Ovary (tissue), 10 donors: ENCODE measurements at places on chromosomes 1 and 21.

- peak; percentile 75 for DNase-seq
Measured at GRCh38 chr1:203340112-203340790, 10.7 kb downstream of the FMOD start.

- DNase-seq, result no peak
Measured at GRCh38 chr1:29782846-29783507, 546.7 kb downstream of the PTPRU start.

DNA sequence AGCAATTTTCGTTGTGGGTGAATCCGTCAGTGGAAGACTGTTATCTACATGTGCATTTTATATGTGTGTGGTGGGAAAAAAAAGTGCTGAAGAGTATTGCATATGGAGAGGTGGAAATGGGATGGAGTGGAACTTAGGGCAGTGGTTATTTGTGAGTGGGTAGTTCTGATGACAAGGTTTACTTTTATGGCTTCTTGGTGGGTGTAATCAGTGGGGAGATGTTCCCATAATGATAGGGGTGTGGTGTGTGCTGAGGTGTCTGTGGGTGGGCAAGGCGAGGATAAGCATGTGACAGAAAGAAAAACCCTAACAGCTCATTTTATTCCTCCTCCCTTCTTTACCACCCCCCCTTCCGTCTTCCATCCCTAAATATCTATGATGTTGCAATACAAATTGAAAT lies 288.1 kb downstream of the NUF2 start:
- DNase-seq, result no peak

- DNase-seq, result no peak
Measured at GRCh38 chr21:27772816-27773215, 805.9 kb upstream of the ADAMTS5 start.

GRCh38 chr1:114979278-114979891 lies 50.2 kb upstream of the TSHB start:
- DNase-seq, result no peak

DNA sequence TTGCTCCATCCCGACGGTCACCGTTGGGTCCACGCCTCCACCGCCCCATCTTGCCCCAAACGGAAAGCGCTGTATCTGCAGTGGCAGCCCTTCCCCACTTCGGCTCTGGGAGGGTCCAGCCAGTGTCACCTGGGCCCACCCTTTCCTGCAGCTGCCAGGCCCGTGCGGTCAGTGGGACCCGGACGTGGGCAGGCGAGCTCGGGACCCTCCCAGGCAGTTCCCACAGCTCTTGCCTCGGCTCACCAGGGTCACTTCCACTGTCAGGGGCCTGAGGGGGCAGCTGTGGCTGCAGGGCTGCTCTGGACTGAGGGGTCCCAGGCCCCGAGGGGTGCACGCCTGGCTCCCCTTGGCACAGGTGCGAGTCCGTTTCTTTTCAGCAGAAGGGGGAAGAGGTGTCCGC lies 80.7 kb downstream of the SKI start:
- DNase-seq, result no peak

- no peak for DNase-seq
Measured at GRCh38 chr21:37783016-37783415, 133.2 kb downstream of the KCNJ6 start.

- DNase-seq, result no peak
Measured at GRCh38 chr1:85134583-85135391, 66.0 kb downstream of the SYDE2 start.

GRCh38 chr1:155064111-155064831 lies 731 bp downstream of the EFNA4 start:
- no peak for DNase-seq

DNA sequence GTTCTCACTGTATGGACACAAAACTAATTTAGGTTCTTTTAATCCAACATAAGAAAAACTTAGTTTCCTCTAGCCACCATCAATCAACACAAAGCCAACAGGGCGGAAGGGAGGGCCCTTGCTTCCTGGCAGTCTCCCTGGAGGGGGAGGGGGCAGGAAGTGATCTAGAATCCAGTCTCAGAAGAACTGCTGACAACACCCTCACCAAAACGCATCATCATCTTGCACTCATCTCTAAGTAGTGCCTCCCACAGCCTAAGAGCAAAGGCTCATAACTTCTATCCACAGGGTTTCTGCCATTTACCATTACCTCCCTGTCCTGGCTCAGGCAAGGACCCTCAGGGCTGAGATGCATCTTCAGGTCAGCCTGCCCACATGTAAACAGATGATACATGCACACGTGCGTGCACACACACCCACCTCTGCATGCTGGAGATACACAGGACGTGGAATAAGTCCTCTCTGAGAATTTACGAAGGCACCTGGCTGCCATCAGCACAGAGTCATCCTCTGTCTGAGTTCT lies 20.5 kb downstream of the HIVEP3 start:
- no peak for DNase-seq

DNA sequence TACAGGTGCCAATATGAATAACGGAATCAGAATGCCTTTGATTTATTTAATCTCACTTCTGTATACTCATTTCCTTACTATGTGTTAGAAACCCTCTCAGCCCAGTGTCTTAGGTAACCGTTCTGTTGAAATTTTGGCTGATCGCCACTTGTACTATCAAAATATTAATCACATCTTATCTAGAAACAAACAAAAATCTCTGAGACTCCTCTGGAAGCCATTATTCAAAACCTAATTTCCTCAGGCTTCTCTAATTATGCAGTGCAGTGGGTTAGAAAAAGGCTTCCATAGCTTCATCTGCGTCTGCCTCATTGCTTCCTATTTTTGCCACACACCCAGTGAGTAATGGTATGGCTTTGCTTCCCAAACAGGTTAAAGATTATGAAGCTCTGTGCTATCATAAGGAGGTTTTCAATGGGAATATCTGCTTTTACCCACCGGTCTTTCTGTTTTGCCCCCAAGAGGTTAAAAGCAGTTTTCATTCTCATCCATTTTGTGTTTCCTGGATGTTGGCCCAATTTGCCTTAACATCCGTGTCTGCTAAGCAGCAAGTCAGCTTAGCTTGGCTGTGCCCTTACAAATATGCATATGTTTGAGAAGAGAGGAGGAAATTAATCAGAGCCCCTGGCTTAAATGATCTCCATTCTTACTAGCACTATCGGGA lies 129.6 kb downstream of the RYR2 start:
- no peak for DNase-seq

GRCh38 chr1:88275259-88275862 lies 408.7 kb upstream of the PKN2 start:
- DNase-seq, result no peak

DNA sequence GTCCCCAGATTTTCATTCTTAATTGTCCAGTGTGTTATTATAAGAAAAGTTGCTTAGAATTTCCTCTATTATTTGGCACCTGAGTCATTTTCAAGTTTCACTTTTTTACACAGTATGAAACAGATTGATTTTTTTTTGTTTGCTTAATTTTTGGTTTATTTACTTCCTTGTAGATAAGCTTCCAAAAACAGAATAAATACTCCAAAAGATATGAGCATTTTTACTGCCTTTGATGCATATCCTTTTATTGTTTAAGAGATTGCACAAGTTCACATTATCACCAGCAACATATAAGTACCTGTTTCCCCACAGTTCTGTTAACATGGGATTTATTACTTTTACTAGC lies 36.3 kb upstream of the AHCYL1 start:
- DNase-seq, result no peak

DNA sequence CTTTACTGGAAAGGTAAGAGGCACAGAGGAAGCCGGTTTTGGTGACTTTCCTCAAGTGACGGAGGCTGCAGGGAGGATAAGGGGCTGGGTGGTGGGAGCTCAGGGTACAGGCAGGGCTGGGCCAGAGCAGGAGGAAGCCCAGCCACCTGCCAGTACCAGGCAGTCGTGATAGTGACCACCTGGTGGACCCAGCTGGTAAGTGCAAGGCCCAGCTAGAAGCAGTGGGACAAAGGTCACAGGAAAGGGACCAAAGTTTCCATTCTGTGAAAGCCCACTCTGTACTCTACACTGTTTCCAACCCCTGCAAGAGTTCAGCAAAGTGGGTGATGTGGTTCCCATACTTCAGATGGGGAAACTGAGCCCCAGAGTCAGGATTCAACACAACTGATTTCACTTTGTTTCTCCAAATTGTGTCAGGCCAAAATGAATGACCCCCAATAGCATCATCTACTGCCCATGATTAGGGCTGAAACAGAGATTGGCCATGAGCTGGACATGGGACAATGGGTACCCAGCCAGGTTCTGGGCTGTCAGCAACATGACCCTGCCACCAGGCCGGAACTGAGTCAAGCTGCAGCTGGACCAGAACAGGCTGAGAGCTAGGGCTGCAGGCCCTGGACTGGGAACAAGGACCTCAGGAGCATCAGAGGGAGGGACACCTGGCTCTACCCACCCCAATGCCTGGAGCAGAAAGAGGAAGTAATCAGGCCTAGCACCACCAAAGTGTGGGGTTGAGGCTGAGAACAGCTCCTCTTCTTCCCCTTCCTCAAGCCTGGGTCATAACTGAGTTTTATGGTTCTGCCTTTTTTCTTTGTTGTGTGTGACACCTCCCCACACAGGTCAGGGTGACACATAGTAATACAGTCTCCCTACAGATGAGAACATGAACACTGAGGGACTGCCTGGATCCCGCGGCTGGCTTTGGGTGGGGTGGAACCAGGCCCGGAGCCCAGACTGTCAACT lies 50.2 kb downstream of the KCNN3 start:
- no peak for DNase-seq

- no peak for DNase-seq
Measured at GRCh38 chr1:11429935-11430334, 49.0 kb upstream of the DISP3 start.

DNA sequence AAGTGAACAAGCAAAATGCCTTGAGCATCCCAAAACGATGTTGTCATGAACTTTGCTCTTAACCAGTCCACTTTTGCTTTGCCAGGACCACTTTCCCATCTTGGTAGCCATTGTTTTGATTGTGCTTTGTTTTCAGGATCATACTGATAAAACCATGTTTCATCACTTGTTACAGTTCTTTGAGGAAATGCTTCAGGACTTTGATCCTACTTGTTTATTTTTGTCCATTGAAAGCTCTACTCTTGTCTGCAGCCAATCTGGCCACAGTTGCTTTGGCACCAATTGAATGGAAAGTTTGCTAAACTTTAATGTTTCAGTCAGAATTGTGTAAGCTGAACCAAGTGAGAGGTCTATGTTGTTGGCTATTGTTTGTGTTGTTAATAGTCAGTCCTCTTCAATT lies 12.8 kb downstream of the PLPPR4 start:
- no peak for DNase-seq

- no peak for DNase-seq
Measured at GRCh38 chr1:48001696-48002095, 4.5 kb upstream of the TRABD2B start.

DNA sequence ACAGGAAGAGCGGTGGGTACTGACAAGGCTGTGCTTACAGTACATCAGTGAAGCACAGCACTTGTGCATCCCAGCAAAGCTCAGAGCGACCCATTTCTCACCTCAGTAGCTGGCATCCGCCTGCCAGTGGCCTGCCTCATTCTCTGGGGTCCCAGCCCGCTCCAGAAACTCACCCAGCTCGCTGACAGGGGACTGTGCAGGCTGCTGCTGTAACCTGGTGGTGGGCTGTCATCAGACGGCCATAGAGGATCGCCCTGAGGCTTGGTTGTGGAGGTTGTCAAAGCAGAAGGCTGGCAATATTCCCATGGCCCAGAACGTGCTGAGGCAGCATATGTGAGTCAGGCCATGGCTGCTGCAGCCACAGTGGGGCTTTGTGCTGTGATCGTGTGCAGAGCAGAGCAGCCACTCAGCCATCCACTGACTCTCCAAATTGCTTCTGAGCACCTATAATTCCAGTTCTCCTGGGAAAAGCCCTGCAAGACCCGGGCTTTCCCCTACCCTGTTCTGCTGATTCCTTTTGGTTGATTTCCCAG lies 13.6 kb upstream of the GPR137B start:
- no peak for DNase-seq

GRCh38 chr1:48967318-48967717 lies 190.6 kb upstream of the BEND5 start:
- DNase-seq, result no peak

DNA sequence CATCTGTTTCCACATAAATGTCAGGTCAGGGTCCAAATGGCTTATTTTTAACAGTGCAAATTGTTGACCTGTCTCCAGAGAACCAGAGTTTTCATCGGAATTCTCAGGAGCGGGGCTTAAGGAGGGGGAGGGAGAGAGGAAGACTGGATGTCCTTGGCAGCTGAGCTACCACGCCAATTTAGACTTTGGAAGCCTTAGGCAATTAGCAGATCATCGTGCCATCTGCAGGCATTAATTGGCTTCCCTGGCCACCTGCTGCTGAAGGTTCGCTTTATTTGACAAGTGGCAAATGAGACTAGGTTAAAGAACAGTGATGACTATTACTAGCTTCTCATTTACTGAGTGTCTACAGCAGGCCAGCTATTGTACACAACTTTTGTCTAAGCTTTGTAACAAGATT lies 43.7 kb downstream of the HLX start:
- DNase-seq, result no peak

DNA sequence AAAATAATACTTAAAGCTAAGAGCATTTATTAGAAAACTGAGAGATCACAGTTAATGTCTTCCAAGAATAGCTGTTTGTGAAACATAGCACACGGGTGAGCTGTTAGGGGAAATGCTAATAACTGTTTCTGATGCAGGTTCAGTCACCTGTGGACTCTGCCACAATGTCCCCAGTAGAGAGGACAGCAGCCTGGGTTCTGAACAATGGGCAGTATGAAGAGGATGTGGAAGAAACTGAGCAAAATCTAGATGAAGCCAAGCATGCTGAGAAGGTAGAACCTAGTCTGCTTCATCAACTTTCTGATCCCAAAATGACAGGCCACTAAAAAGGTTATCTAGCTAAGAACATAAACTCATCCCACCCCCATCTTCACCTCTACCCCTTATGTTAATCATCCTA lies 32.6 kb downstream of the CLEC20A start:
- DNase-seq, result no peak

DNA sequence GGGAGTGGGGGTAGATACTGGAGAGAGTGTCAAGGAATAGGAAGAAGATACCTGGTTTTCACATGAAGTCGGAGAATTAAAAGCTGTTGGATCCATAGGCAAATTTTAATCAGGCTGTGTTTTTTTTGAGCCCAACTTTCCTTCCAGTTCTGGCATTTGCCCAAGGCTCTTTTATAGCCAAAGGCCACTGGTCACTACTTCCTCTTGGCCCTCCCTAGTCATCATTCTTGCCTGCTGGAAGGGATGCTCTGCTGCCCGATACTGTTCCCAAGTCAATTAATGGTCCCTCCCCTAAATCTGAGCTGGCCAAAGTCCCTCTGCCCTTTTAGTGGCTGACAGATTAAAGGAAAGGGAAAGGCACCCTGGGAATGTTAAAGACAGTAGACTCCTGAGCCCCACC lies 102.8 kb upstream of the ZNF648 start:
- peak; percentile 39 for DNase-seq

DNA sequence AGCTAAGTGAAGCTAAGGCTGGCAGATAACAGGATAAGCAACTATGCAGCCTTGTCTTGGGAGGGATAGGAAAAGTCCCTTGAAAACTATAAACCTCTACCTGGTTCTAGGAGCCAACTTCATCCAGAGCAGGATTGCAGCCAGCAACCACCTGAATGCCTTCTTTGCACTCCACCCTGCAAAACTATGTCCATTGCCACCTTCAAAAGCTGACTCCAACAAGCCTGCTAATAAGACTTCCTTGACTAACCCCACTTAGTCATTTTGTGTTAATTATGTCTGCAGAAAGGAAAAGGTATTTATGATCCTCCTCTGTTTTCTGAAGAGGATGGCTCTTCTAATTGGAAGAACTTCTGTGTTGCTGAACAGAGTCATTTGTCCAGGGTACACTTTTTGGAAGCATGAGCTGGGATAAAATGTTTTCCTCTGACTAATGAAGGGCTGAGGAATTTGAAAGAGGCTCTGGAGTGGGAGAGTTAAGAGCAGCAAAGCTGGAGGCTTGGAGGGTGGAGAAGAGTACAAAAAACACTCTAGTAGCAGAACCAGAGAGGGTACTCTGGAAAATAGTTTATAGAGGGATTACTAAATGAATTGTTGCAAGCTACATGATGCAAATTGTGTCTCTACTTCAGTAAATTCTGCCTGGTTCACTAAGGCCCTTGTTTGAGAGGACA lies 9.6 kb upstream of the RIMKLA start:
- DNase-seq, result no peak
